Testis (tissue), 5 donors: ENCODE measurements at places on chromosomes 2 and 18. TPM values are rescaled to one million over a fixed set of nuclear protein-coding genes. Genes with fewer than 3 reads are reported as not detected.

GRCh38 chr2:120660771-120661459, 74.8 kb upstream of the GLI2 start:
- peak overlapping the region; percentile 15 for H3K27ac ChIP-seq
- DNase-seq = peak; percentile 43
- H3K27me3 ChIP-seq = no peaks in the 10 kb centered on the region
- H3K36me3 ChIP-seq = no peaks in the 10 kb centered on the region

- no peak overlapping the region for H3K27ac ChIP-seq
- no peaks in the 10 kb centered on the region for H3K36me3 ChIP-seq
- no peaks in the 10 kb centered on the region for H3K27me3 ChIP-seq
- no peak overlapping the region for H3K4me3 ChIP-seq
- no peaks in the 10 kb centered on the region for H3K4me1 ChIP-seq
Observed at GRCh38 chr2:102385522-102385921, 29.9 kb downstream of the IL18R1 start.

DNA sequence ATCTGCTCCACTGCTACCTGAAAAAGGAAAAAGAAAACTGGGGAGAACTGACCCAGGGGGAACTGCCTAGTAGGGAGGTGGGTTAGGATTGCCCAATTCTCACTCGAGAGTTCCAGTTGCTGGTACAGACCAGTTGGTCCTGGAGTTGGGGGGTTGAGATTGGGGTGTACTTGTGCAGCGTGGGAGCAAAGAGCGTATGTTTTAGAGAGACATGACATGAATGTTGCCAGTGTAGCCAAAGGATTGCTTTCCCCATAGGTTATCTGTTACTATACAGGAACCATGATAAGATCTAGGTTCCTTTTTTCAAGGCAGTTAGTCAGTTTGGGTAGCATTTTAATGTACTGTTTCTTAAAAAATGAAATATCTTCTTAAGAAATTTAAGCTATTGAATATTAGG, 68.6 kb downstream of the APLF start:
- H3K4me1 ChIP-seq = no peaks in the 10 kb centered on the region
- DNase-seq = no peak
- H3K36me3 ChIP-seq = no peaks in the 10 kb centered on the region
- no peak overlapping the region for H3K27ac ChIP-seq

GRCh38 chr2:99187011-99187410, 6.0 kb downstream of the MRPL30 start:
- no peak overlapping the region for H3K27ac ChIP-seq
- no peaks in the 10 kb centered on the region for H3K27me3 ChIP-seq
- H3K36me3 ChIP-seq = no peaks in the 10 kb centered on the region

KIF3C gene
- 8.7 TPM for total RNA-seq

GCG gene
- not detected for total RNA-seq

SNRNP200 gene
- 202 TPM for total RNA-seq
